Forelimb muscle (tissue), 1 donor: ENCODE measurements at places on chromosomes 16 and 17.

- DNase-seq: no peak
These were observed 76.4 kb downstream of the WWP2 start for GRCh38 chr16:69838489-69838888.

GRCh38 chr16:17945080-17945601, 391.4 kb downstream of the NPIPA8 start:
- DNase-seq: no peak

GRCh38 chr16:15979801-15980200, 30.4 kb downstream of the ABCC1 start:
- no peak for DNase-seq

GRCh38 chr16:89613231-89613953, at the start of gene DPEP1:
DPEP1 (plus strand) TSS chr16:89613642; CDS start chr16:89630411, 16,769 bp downstream.
- DNase-seq: no peak

GRCh38 chr17:64008346-64008745, 10.2 kb downstream of the PRR29 start:
- DNase-seq: no peak

DNA sequence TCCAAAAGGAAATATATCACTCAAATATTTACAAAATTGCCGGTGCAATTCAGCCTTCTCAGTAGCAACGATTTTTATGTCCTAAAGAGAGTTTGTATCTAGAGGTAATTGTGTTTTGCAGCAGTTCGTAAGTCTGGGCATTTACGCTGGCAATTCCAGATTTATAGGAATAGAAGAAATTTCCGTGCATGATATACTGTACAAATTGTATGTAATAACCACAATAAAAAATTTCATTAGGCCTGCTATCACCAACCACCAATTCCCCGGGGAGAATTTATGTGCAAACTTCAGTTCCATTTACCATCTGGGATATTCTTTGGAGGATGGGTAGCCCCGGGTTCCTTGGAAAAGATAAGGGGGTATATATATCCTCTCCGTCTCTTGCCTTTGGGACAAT, 401.5 kb downstream of the TMEM114 start:
- DNase-seq: no peak

GRCh38 chr17:72379516-72379915, 258.7 kb downstream of the SOX9 start:
- no peak for DNase-seq

DNA sequence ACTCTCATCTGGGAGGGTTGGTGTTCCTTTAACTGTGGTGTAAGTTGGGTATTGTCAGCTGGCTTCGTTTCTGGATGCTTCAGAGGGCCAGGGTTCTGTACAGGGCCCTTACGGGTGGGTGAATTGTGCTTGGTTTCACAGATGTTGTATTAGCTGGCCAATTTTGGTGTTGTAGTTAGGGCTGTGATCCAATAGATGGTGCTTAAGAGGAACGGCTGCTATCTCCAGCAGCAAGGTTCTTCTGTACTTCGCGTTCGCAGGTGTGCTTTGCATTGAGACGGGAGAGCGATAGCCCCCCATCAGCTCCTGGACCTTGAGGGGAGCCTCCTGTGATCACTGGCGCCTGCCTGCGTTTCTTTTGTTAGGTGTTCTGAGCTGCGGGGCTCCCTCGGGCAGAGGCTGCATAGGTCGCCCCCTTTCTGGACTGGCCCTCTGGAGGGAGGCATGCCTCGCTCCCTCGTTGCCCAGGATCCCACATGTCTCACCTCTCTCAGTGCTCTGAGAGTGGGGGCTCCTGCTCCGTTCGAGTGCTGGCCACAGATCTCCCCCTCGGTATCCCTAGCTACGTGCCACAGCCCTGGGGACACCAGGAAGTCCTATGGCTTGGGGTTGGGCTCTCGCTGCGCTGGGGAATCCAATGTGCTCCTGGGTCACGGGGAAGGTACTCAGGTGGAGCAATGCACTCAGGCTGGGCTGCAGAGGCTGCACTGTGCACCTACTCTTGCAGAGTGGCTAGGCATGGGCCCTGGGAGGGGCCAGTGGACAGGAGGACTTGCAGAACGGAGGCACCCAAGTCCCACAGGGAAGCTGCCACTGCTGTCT, 837 bp upstream of the PRDM7 start:
- DNase-seq: no peak

GRCh38 chr16:8481810-8482209, 108.5 kb downstream of the TMEM114 start:
- no peak for DNase-seq

- DNase-seq: no peak
These were observed 239.2 kb downstream of the PRKCA start for GRCh38 chr17:66541461-66542128.

DNA sequence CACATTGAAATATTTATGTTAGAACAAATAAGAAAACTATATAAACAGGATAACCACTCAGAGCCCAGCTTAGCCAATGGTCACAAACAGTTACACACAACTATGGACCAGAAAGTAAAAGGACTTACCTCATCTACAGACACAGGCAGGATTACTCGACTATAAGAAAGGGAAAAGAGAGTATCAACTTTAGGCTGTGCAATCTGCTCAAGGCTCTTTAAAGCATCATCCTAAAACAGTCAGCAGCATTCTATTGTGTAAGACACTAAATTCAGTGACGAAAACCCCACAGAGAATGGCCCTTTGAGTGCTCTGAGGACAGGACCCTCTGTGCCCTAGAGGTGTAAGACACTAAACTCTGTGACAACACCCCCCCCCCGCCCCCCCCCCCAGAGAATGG, 4.2 kb downstream of the PITPNA start:
- no peak for DNase-seq

GRCh38 chr17:72576289-72576759, 455.5 kb downstream of the SOX9 start:
- DNase-seq: no peak

DNA sequence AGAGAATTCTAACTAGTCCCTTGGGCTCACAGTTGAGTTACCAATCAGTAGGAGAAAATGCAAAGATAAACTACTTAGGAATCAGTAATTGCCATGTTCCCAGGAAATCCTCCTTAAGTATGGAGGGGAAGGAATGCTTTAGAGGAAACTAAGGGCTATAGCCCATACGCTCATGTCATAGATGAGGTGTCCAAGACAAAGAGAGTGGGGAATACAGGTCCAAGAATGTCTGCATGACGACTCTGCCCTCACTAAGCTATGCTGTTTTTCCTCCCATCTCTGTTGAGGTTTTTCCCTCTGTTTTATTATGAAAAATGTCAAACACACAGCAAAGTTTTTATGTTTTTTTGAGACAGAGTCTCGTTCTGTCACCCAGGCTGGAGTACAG, 16.0 kb downstream of the LDHD start:
- DNase-seq: no peak

- DNase-seq: no peak
These were observed 166.7 kb downstream of the PRKCA start for GRCh38 chr17:66469088-66469442.
